Activated CD8-positive, alpha-beta memory T cell treated with anti-CD3 and anti-CD28 coated beads for 1 hour (primary cell): ENCODE measurements at places on chromosomes 6 and 20.

DNA sequence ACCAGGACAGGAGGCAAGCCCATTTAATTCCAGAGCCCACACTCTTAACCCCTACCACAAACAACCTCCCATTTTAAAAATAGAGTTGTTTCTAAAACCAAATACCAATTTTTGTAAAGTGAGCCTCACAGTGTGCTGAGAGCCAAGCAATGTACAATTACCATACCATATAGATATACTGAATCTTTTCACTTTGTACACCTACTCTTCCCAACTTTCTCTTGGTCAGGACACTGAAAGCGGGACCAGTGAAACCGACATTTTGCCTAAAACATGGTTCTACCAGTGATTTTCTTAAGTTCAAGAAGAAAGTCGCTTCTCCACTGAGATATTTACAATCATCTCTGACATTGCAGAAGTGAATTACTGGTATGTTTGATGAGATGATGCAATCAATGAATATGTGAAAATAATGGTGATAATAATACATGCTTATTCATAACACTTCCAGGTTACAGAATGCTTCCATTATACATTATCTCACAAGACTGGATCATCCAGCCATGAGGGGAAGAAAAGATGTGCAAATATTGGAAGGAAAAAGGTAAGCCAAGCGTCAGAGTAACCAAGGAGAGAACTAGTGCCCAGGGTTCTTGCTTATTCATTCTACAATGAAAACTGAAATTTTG, 74.1 kb downstream of the HIVEP2 start:
- no peak for DNase-seq

DNA sequence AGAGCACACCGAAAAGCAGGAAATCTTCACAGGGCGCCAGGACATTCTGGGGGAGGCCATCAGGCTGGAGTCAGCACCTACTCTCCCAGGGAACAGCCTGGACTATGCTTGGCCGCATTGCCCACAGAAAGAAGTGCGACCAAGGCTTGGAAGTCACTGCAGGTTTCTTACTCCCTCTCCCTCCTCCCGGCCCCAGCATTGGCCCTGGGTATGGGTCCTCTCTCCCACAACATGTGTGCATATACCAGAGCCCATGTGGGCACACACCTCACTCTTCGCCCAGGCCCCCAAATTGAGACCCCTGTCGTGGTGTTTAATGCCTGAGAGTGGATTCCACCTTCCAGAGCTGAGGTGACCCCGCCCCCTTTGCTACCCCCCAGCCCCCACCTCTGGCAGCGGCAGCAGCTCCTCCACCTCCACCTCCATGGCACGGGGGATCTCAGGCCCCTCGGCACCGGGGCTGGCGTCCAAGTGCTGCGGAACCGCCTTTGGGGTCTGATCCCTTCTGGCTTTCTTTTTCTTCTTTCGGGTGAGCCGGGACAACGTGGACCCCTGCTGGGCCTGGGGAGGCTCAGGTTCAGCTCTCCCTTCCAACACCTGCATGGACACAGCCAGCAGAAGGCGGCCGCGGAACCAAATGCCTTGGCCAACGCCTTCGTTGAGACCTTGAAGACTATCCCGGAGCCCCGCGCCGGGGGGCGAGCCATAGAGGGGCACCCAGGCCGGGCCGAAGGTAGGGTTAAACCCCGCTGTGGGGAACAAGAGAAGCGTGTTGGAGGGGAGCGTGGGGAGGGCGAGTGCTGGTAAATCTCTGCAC, 15.2 kb upstream of the SPAG4 start:
- DNase-seq = no peak

GRCh38 chr6:166751051-166751595, 124.1 kb upstream of the RPS6KA2 start:
- no peak for DNase-seq

- DNase-seq = no peak
These were observed 979 bp upstream of the ABCF1 start for GRCh38 chr6:30570263-30570662.

GRCh38 chr6:93523365-93523764, 104.0 kb upstream of the EPHA7 start:
- no peak for DNase-seq

DNA sequence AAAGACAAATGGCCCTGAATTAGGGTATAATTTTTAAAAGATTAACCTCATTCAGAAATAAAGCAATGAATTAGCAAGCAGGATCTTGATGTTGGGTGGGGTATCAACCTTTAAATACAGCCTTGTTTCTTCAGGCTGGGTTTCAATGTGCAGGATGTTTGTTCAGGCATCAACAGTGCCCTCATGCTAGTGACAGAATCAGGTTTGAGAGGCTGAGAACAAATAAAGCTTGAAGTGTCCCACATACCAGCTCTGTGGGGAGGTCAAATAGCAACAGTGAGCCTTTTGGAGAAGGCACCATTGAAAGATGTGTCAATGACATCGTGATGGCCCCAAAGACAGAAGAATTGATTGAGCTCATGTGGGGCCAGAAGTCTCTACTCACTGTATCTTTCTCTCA, 68.2 kb downstream of the MTFR2 start:
- DNase-seq = no peak
